ENCODE measurements at places on chromosomes 12 and 14.

DNA sequence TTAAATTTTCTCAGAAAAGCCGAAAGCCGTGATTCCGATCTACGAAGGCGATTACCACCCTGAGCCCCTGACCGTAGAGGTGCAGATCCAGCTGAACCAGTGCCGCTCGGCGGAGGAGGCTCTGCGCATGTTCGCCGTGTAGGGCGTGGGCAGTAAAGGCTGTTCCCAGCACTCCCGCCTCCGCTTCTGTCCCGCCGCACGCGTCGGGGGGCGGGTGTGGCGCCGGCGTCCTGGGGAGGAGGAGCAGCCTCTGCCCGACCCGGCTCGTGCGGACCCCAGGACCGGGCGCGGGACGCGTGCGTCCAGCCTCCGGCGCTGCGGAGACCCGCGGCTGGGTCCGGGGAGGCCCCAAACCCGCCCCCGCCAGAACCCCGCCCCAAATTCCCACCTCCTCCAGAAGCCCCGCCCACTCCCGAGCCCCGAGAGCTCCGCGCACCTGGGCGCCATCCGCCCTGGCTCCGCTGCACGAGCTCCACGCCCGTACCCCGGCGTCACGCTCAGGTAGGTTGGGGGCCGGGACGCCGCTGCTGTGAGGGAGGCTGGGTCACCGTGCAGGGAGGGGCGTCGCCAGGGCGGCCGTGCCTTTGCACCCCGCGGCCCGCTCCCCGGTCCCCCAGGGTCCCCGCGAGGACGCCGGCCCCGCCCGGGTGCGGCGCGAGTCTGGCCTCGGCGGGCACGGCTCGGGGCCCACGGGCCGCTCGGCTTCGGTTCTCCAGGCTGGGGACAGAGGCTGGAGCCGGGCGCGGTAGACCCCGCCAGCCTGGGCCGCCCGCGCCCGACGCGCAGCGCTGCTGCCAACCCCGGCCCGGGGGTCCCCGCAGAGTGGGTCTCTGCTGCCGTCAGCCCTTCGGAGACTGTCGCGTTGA is at the start of gene B3GNT4:
TSS of gene B3GNT4 (plus strand) at position 409 of the 866 bp plus-strand sequence. CDS start 910 bp downstream, outside the sequence.
- peak; percentile 74 for DNase-seq

GRCh38 chr14:31945074-31945613 is 132.0 kb upstream of the ARHGAP5 start:
- DNase-seq = no peak

- DNase-seq = no peak
Observed at GRCh38 chr12:68199127-68199526, 26.5 kb downstream of the IL26 start.

- no peak for DNase-seq
Observed at GRCh38 chr14:69841656-69842055, 37.6 kb upstream of the SMOC1 start.

GRCh38 chr12:29732191-29732590 is 51.6 kb downstream of the TMTC1 start:
- DNase-seq = no peak

DNA sequence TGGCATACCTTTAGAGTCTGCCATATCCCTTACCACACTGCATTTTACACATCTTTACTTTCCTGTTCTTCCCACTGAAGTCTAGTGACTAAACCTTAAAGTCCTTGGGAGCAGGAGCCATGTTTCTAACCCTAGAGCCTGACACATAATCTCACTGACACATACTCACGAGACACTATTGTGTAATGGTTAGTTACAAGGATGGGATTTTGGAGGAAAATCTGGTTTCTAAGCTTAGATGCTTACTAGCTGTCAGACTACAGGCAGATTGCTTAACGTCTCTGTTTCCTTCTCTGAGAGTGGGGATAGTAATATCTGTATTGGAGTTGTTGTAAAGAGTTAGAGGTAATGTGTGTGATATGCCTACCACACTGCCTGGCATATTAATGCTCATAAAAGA is 6.2 kb upstream of the DYRK4 start:
- DNase-seq = no peak

All from activated CD4-positive, alpha-beta T cell treated with anti-CD3 and anti-CD28 coated beads, Interleukin-2, amount 50 U/mL, for 48 hours (primary cell).